ENCODE measurements at places on chromosomes 12 and 14.

DNA sequence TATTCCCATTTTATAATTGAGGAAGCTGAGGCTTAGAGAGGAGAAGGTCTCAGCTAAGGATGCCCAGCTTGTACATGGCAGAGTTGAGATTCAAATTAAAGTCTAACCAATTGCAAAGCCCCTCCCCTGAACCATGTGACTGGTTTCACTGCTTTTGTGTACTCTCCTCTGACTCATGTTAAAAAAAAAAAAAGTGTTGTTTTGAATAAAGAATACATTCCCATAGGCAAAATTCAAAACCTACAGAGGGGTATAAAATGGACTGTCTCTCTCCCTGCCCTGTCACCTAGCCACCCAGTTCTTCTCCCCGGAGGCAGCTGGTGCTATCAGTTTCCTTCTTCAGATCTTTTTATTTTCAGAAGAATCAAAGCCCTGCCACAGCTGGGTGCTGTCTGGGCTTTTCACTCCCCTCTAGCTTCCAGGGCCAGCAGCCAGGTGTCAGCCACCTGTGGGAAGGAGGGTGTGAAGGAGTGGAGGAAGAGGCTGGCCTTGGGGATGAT lies 5.4 kb downstream of the PSMD9 start:
- DNase-seq, result peak; percentile 54

- DNase-seq, result no peak
These were observed 8.5 kb downstream of the RACGAP1 start for GRCh38 chr12:50016501-50017475.

- no peak for DNase-seq
These were observed 47.1 kb upstream of the PLEKHA5 start for GRCh38 chr12:19082365-19082911.

- DNase-seq, result peak; percentile 90
These were observed 39.7 kb upstream of the GZMB start for GRCh38 chr14:24673534-24674203.

GRCh38 chr12:46108721-46109120 lies 118.3 kb upstream of the SCAF11 start:
- no peak for DNase-seq

- DNase-seq, result no peak
These were observed 22.8 kb upstream of the ANO2 start for GRCh38 chr12:5967645-5968415.

DNA sequence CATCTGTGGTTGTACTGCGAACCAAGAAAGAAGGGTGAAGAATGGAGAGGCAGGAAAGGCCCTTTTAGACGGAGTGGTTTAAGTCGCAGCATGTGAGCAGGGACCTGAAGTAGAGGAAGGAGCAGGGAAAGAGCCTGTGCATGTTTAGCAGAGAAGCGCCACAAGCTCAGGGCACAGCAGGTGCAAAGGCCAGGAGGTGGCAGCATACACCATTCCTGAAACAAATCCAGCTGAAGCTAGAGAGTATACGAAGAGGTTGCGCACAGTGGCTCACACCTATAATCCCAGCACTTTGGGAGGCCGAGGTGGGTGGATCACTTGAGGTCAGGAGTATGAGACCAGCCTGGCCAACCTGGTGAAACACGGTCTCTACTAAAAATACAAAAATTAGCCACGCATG lies 49.9 kb downstream of the HELB start:
- DNase-seq, result no peak

All from activated CD4-positive, alpha-beta T cell treated with anti-CD3 and anti-CD28 coated beads, Interleukin-2, Interleukin-6, amounts not matched to agents 100 ng/mL and 50 ng/mL, durations not matched to agents 16 hours and 8 hours (primary cell).